ENCODE measurements at places on chromosomes 1 and 21.
A peak's percentile ranks its signal among the peaks of the same experiment; 100 is the strongest.

GRCh38 chr1:89355056-89355455 lies 8.8 kb upstream of the GBP6 start:
- DNase-seq = no peak

DNA sequence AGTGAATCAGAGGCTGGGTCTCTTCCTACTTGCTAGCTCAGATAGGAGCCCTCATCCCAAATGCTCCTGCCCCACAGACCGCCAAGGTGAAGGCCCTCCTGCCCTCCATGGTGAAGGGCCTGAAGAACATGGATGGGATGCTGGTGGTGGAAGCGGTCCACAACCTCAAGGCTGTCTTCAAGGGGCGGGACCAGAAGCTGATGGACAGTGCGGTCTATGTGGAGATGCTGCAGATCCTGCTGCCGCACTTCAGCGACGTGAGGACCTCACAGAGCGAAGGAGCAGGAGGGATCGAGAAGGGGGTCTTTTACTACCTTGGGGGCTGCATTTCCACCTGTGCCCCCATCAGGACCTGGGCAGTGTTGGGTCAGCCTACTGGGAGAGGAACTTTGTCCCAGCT lies 14.6 kb upstream of the TTC4 start:
- no peak for DNase-seq

DNA sequence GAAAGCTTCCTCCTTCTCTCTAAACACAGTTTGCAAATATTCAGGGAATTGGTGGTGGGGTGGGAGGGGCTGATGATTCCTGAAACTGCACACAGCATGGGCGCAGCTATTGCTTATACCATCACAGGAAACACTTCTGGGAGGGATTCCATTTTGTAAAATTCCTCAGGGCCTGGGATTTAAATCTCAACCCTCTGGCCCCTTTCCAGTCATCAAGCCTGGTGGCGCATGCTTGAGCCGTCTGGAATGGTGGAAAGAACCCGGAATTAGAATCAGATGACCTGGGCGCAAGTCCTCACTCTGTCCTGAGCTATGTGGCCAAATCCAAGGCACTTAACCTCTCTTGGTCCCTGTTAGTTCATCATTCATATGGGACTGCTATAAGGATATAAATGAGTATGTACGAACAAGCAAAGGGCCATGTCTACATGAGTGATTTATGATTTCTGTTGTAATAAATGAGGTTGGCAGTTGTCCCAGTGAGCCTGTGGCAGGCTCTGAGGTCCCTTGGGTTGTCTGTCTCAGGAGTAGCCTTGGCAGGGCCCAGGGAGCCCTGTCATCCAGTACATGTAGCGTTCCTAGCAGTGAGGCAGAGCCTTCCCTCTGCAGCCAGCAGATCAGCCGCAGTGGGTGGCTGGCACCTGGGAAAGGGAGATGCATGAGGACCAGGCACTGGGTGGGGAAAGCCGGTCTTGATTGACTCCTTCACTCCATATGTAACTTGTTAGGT lies 72.0 kb downstream of the MAN1C1 start:
- no peak for DNase-seq

DNA sequence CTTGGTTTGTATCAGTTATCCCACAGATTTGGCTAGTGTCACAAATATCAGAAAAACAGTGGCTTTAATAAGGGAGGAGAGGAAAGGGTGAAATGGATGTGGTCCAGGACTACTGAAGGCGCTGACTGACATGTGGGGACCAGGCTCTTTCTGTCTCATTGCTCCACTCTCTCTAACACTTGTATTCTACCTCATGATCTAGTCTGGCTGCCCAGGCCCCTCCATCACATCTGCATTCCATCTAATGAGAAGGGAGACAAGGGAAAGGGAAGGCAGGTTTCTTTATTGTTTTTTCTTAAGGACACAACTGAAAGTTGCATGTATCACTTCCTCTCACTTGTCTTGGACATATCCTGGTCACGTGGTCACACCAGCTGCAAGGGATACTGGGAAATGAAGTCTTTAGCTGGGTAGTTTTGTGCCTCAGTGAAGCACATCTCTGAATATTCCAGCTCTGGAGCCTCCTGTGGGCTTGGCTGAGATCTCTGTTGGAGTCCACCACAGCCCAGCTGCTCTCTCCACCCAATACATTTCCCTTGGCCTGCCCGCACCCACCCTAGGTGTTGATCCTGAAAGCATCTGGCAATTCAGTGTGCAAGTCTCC lies 42.0 kb upstream of the PADI2 start:
- DNase-seq = peak; percentile 41

DNA sequence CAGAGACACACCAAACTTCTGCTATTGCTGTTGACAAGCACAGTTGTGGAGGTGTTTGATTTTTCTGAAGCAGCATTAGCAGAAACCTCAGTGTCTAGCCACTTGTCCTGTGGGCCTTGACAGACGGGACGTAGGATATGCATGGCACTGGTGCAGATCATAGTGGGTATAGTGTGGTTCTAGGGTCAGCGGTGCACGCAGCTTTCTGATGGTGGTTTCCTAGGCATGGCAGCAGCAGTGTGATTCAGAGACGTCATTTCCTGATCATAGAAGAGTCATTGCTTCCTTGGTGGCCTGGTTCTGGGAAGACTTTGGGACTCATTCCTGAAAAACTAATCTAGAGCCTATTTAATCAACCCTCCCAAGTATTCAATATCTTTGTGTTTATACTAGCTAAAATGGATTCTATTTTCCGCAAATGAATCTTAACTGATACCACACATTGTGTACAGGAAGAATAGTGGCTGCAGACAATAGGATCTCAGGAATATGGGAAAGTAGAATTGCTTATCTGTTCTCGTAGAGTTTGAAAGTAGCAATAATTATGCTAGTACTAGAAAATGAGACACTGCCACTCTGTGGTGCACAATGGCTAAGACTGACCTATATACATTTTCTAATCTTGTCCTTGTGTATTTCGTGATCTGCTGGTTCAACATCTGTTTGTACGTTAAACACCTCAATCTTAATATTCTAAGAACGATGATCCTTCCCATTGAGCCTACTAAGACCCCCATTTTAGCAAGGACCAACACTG lies 2.8 kb upstream of the USP1 start:
- no peak for DNase-seq

- no peak for DNase-seq
Observed at GRCh38 chr1:171137580-171137979, 46.9 kb downstream of the FMO3 start.

DNA sequence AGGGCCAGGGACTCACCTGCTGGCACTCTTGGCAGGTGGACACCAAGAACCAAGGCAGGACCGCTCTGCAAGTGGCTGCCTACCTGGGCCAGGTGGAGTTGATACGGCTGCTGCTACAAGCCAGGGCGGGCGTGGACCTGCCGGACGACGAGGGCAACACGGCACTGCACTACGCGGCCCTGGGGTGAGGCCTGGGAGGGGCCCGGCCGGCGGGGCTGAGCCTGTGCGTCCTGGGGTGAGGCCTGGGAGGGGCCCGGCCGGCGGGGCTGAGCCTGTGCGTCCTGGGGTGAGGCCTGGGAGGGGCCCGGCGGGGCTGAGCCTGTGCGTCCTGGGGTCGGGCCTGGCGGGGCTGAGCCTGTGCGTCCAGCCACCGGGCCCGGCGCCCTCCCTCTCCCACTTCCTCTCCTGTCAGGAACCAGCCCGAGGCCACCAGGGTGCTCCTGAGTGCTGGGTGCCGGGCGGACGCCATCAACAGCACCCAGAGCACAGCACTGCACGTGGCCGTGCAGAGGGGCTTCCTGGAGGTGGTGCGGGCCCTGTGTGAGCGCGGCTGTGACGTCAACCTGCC lies 4.6 kb upstream of the MMP23B start:
- DNase-seq = no peak

DNA sequence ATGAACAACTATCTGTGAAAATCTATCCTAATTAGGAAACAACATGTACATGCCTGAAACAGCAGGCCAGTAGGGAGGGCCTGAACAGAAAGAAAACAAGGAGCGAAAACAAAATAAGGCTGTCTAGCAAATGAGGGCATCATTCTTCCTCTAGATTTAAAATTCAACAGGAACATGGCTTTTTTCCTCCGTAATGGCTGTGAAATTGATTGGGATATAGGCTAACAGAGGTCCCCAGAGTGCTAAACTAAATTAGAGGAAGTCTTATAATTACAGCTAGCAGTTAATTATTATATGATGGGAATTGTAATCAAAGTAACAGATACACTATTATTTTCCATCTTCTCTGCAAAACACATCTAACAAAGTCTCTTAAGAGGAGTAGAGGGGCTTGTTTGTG lies 51.7 kb upstream of the TIAM1 start:
- DNase-seq = no peak

DNA sequence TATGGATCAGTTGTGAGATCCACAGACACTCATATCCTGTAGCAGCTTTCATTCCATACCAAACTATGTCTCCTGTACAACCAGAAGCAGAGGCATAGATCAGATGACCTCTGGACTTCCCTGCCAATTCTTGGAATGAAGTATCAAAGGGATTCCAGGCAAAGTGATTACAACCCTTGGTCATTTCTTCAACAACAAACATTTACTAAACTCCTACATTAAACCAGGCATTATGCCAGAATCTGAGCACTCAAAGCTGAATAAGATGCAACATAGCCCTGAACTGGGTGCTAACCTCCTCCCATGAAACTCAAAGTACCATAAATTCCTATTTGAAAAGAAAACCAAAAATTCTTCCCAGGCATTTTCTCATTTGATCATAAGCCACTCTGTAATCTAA lies 121.2 kb upstream of the SGIP1 start:
- DNase-seq = peak; percentile 61

DNA sequence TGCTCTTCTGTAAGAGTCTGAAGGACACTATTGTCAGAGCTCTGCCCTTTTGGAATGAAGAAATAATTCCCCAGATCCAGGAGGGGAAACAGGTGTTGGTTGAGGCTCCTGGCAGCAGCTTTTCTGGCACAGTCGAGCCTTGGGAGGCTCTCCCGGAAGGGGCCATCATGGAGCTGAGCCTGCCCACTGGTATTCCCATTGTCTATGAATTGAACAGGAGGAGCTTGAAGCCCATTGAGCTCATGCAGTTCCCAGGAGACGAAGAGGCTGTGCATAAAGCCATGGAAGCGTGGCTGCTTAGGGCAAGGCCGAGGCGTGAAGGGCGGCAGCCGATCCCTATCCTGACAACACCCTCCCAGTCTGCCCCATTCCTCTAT lies 26.6 kb downstream of the UBE4B start:
- no peak for DNase-seq

DNA sequence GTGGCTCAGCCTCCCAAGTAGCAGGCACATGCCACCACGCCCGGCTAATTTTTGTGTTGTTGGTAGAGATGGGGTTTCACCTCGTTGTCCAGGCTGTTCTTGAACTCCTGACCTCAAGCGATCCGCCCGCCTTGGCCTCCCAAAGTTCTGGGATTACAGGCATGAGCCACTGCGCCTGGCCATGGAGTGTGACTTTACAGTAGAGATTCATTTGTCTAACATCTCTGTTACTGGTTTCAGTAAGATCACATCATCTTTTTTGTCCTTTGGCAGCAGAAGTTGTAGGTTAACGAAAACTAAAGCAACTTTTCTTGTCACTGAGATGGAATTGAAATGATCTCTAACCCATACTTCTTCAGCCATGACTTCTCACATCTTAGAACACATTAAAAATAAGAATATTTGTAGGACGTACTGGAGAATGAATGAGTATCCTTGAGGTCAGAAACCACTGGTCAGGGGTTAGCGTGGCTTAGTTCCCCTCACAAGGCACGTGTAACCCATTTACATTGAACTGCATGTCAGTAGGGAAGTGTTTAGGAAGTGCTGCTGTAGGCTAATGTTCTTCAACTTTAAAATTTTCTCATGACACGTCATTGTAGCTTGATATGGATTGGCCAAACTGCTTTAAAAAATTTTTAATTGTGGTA lies 75.9 kb downstream of the CAMTA1 start:
- DNase-seq = no peak

DNA sequence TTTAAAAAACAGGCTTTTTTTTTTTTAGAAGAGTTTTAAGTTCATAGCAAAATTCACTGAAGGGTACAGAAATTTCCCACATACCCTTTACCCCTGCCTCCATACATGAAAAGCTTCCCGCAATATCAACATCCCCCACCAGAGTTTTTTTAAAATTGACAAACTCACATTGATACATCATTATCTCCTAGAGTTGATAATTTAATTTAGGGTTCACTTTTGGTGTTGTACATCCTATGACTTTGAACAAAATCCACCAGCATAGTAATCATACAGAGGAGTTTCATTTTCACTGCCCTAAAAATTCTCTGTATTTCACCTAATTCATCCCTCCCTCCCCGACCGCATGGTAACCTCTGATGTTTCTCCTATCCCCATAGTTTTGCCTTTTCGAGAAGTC lies 53.6 kb upstream of the KCNK2 start:
- no peak for DNase-seq

DNA sequence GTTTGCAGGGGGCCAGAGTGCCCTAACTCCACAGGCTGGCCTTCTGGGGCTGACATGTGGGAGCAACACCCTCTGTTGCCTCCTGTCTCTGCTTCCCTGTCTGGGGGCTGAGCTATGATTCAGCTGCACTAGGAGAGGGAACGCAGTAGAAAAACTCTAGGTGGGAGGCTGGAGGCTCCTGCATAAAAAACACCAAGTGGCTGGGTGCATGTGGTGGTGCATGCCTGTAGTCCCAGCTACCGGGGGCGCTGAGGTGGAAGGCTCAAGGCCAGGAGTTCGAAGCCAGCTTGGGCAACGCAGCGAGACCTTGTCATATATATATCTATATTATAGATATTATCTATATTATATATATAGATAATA lies 5.6 kb downstream of the KIF17 start:
- DNase-seq = no peak

GRCh38 chr1:98406352-98407088 lies 255.0 kb upstream of the SNX7 start:
- DNase-seq = no peak

DNA sequence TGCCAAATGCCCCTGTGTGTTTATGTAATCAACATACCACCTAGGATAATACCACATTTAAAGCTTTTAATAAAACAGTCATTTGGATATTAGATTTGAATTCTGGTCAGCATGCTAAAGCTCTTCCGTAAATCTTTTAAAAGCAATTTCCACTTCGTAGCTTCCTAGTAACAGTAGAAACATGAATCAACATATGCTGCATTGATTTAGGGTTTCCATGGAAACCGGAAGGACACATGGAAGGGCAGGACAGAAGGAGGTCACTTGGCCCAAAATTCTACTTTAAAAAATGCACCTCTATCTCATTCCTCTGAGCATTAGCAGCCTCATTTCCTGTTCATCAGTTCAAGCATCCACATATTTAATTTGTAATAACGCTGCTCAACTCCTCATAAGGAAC lies 8.1 kb downstream of the RGS8 start:
- no peak for DNase-seq

GRCh38 chr1:209988706-209989105 lies 50.7 kb downstream of the SYT14 start:
- no peak for DNase-seq

- no peak for DNase-seq
Observed at GRCh38 chr1:225977937-225978748, 21.0 kb downstream of the SDE2 start.

All from iris pigment epithelial cell (primary cell).